H1 (cell line): ENCODE measurements at places on chromosomes 11 and 22.

DNA sequence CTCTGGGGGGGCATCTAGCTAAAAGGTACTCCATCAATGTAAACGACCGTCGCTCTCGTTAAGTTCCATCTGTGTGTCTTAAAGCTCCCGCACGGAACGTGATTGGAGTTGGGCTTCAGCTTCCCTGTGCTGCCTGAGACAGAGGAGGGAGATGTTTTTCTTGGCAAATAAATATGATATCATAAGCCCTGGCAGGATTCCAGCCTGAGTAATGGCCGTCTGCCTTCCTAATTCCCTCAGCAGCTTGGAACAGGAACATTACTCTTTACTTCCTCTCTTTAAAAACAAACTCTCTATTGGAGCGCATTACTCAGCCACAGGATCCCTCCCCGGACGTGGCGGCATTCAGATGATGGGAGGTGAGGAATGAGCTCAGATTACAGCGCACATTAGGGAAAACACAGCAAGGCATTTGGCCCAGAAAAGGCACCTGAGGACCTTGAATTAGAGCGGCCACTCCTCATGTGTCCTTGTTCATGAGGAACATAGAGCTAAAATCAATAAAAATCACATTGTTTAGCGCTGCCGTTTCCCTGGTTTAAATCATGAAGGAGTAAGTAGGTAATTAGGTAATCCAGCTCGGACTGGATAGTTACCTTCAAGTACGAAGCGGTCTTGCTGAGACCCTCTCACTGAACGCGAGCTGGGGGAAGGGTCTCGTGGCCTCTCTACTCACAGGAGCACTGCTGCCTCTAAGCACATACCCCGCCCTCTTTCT, 230.4 kb downstream of the ST3GAL4 start:
- no peaks in the 10 kb centered on the region for H3K36me3 ChIP-seq
- no peaks in the 10 kb centered on the region for H3K27me3 ChIP-seq
- peak overlapping the region; percentile 65 for H3K27ac ChIP-seq
- DNase-seq: no peak
- no peak overlapping the region for H3K4me3 ChIP-seq

DNA sequence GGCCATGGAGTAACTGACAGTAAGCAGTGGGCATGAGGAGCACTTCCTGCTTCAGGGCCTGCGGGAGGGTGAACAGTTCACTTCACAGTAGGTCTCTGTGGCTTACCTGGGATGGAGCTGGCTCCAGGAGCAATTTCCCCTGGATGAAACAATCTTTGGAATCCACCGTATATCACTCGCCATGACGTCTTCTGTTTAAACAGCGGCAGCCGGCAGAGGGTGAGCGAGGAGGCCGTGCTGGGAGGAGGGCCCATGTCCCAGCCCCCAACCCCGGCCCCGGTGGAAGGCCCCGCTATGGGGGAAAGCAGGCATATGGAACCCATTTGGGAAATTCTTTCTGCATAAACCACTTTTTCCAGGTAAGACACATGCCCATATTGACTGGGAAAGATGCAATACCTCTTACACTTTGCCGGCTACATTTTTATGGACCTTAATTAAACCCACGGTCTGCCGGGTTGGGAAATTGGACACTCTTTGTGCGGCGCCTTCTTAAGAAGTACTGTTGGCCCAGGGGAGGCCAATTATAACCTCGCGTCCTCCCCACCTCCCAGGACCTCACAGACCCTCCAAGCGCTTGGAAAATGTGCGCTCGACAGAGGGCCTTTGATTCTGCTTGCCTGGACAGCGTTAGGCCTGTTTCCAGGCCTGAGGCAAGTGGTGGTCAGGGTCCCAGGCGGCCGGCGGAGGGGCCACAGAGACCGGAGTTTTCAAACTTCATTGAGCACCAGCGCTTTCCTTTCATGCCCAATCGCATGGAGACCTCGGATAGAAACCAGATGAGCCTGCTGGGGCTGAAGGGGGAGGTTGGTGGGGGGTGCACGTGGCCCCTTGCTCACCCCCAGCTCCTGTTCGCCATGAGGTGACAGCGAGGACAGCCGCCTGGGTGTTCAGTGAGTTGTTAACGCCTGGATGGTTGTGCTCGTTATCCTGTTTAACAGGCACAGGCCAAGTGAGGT, 40.4 kb downstream of the SMIM38 start:
- H3K36me3 ChIP-seq: no peaks in the 10 kb centered on the region
- H3K27me3 ChIP-seq: no peaks in the 10 kb centered on the region
- H3K4me3 ChIP-seq: no peak overlapping the region
- no peak overlapping the region for H3K27ac ChIP-seq
- DNase-seq: no peak
- no peaks in the 10 kb centered on the region for H3K4me1 ChIP-seq

DNA sequence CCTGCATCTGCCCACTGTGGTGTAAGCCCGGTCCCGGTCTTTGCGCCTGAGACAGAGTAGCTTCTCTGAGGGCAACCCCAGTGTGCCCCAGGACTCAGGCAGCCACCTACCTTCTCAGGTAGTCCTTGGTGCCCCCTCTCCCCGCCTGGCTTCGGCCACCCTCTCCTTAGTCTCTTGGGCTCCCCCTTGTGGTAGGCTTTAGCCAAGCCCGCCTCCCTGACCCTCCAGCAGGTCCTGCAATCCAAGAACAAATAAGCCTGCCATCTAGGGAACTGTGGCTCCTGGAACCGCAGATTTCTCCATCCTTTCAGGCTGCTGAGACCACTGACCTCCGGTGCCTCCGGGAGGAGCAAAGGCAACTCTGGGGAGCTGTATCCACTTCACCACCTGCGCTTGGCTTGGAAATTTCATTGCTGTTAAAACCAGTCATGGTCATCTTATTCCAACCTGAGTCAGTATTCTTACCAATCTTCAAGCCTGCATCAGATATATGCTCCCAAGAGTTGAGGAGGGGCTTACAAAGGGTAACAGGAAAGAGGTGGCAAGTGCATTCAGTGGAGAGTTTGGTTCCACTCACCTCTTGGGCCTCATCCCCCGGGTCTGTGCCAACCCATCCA, 52.8 kb upstream of the TENM4 start:
- H3K27me3 ChIP-seq: no peaks in the 10 kb centered on the region
- no peaks in the 10 kb centered on the region; the same call in 1 of the 2 replicates for H3K4me1 ChIP-seq
- peak; percentile 92 for DNase-seq
- no peaks in the 10 kb centered on the region for H3K36me3 ChIP-seq
- H3K4me3 ChIP-seq: no peak overlapping the region
- no peak overlapping the region for H3K27ac ChIP-seq

- no peaks in the 10 kb centered on the region for H3K27me3 ChIP-seq
- DNase-seq: no peak
- H3K4me3 ChIP-seq: no peak overlapping the region
Observed at GRCh38 chr11:17563231-17563646, 16.2 kb downstream of the OTOG start.
